ENCODE measurements at places on chromosomes 16 and 17.

- H3K36me3 ChIP-seq = no peaks in the 10 kb centered on the region
- no peaks in the 10 kb centered on the region for H3K4me1 ChIP-seq
- peaks cover 24% of the 10 kb centered on the region for H3K27me3 ChIP-seq
- no peak within 1 kb of the TSS for H3K27ac ChIP-seq
- no peak for DNase-seq
These were observed at the start of gene HYDIN for GRCh38 chr16:71230122-71230845. Gene HYDIN, minus strand, starts transcription at chr16:71230722. Its CDS starts 43,827 bp downstream, at chr16:71186895.

- no peak overlapping the region for H3K27ac ChIP-seq
- H3K36me3 ChIP-seq = no peaks in the 10 kb centered on the region
- no peaks in the 10 kb centered on the region for H3K27me3 ChIP-seq
- DNase-seq = no peak
- H3K4me3 ChIP-seq = no peak overlapping the region
- H3K4me1 ChIP-seq = peaks cover 7% of the 10 kb centered on the region
These were observed 17.4 kb downstream of the ASPSCR1 start for GRCh38 chr17:81994593-81995462.

DNA sequence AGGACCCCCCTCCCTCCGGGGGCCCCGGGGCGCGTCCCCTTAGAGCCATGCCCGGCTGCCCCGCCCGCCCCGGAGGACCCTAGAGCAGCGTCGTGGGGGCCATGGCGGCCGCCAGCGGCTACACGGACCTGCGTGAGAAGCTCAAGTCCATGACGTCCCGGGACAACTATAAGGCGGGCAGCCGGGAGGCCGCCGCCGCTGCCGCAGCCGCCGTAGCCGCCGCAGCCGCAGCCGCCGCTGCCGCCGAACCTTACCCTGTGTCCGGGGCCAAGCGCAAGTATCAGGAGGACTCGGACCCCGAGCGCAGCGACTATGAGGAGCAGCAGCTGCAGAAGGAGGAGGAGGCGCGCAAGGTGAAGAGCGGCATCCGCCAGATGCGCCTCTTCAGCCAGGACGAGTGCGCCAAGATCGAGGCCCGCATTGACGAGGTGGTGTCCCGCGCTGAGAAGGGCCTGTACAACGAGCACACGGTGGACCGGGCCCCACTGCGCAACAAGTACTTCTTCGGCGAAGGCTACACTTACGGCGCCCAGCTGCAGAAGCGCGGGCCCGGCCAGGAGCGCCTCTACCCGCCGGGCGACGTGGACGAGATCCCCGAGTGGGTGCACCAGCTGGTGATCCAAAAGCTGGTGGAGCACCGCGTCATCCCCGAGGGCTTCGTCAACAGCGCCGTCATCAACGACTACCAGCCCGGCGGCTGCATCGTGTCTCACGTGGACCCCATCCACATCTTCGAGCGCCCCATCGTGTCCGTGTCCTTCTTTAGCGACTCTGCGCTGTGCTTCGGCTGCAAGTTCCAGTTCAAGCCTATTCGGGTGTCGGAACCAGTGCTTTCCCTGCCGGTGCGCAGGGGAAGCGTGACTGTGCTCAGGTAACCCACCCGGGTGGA, 759 bp downstream of the ALKBH5 start:
- H3K4me1 ChIP-seq = peaks cover 41% of the 10 kb centered on the region
- peak; percentile 61 for DNase-seq
- H3K36me3 ChIP-seq = peaks cover 2% of the 10 kb centered on the region
- H3K4me3 ChIP-seq = peak overlapping the region; percentile 94
- no peaks in the 10 kb centered on the region for H3K27me3 ChIP-seq

GRCh38 chr16:15435216-15435864, 952 bp downstream of the BMERB1 start:
- H3K4me1 ChIP-seq = peaks cover 16% of the 10 kb centered on the region
- H3K27ac ChIP-seq = peak overlapping the region; percentile 21
- H3K27me3 ChIP-seq = peaks cover 31% of the 10 kb centered on the region

DNA sequence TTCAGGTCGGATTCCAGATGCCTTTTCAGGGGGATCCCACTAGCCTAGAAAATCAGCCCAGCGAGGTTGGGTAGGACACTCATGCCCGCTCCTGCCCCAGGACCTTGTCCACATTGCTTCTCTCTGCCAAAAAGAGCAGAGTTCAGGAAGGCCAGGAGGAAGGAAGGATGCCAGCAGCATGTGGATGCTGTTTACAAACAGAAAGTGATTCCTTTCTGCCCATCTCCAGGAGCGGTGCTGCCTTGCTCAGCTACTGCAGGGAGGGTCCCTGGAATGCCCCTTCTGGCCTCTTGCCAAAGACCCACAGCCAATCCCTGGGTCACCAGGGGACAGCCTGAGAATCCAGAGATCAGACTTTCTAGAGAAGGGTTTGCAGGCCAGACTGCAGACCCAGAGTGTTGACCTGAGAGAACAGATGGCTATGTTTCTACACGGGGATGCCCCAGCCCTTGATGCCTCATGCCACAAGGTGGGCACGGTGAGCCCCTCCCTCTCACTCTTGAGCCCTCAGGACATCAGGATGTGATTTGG, 32.3 kb upstream of the EMP2 start:
- no peaks in the 10 kb centered on the region for H3K4me1 ChIP-seq
- DNase-seq = no peak
- no peak overlapping the region for H3K4me3 ChIP-seq
- H3K36me3 ChIP-seq = no peaks in the 10 kb centered on the region
- H3K27ac ChIP-seq = no peak overlapping the region

GRCh38 chr17:67573987-67574657, 143.6 kb upstream of the NOL11 start:
- H3K4me3 ChIP-seq = no peak overlapping the region
- no peak for DNase-seq

DNA sequence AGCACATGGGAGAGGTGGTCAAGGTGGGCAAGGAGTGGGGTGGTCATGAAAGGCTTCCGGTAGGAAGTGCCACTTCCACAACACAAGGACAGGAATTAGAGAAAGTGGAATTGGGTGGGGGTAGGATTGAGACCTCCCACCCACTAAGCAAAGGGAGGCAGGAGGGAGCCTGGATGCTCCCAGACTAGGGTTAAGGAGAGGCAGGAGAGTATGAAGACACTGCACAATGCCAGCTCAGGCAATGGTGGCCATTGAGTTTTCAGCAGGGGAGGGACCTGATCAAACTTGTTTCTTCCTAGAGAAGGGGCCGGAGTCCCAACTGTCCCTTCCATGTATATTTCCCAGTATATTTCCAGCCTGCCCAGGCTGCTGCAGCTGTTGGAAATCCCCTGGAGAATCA, 3.1 kb upstream of the RAB11FIP4 start:
- H3K27ac ChIP-seq = no peak overlapping the region
- H3K27me3 ChIP-seq = peaks cover 30% of the 10 kb centered on the region
- DNase-seq = no peak
- peaks cover 10% of the 10 kb centered on the region for H3K4me1 ChIP-seq

DNA sequence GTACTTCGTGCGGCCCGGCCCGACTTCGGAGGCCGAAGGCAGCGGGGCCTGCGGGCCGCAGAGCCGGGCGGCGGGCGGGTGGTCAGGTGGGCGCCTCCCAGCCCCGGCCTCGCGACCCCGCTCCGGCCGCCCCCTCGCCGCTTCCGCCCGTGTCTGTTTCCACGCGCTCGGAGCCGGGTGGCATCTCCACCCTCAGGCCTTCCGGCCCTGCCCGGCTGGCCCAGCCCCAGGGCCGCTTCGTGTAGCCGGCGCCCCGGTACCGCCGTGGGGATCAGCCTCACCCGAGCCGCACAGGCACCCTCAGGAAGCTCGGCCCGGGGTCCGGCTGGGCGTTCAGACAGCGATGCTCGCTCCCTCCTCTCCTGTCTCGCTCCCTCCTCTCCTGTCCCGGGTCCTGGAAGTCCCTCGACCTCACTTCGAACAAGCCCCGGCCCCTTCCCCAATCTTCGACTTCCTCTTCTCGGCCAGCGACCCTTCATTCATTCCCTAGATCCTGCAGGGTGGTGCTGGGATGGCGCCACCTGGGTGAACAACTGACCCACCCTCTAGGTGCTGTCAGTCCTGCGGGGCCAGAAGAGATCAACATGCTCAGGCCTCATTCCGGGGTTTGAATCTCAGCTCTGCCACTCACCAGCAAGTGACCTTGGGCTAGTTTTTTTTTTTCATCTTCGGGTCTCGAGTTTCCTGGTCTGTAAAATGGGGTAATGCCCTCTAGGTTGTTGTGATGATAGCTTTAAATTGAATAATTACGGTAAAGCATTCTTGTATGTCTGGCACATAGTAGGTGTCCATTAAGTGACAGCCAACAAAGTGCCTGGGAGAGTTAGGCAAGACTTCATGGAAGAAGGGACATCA, 610 bp downstream of the VPS4A start:
- DNase-seq = peak; percentile 31
- H3K27me3 ChIP-seq = no peaks in the 10 kb centered on the region
- H3K36me3 ChIP-seq = peaks cover 6% of the 10 kb centered on the region
- H3K27ac ChIP-seq = peak overlapping the region; percentile 98
- peaks cover 22% of the 10 kb centered on the region for H3K4me1 ChIP-seq

- no peak overlapping the region for H3K27ac ChIP-seq
- H3K36me3 ChIP-seq = peaks cover 2% of the 10 kb centered on the region
- H3K4me1 ChIP-seq = peaks cover 5% of the 10 kb centered on the region
- DNase-seq = no peak
- no peaks in the 10 kb centered on the region for H3K27me3 ChIP-seq
- no peak overlapping the region for H3K4me3 ChIP-seq
These were observed 33.2 kb downstream of the VPS35L start for GRCh38 chr16:19588661-19589060.

- no peak for DNase-seq
- peaks cover 5% of the 10 kb centered on the region for H3K4me1 ChIP-seq
- H3K4me3 ChIP-seq = no peak overlapping the region
- no peaks in the 10 kb centered on the region for H3K27me3 ChIP-seq
- peak overlapping the region; percentile 77 for H3K27ac ChIP-seq
- H3K36me3 ChIP-seq = no peaks in the 10 kb centered on the region
These were observed 49.9 kb downstream of the TMEM235 start for GRCh38 chr17:78281249-78281845.

GRCh38 chr16:74825016-74825415, 50.4 kb upstream of the FA2H start:
- DNase-seq = no peak
- peaks cover 3% of the 10 kb centered on the region for H3K4me1 ChIP-seq
- H3K27ac ChIP-seq = no peak overlapping the region
- H3K4me3 ChIP-seq = no peak overlapping the region
- H3K36me3 ChIP-seq = no peaks in the 10 kb centered on the region

DNA sequence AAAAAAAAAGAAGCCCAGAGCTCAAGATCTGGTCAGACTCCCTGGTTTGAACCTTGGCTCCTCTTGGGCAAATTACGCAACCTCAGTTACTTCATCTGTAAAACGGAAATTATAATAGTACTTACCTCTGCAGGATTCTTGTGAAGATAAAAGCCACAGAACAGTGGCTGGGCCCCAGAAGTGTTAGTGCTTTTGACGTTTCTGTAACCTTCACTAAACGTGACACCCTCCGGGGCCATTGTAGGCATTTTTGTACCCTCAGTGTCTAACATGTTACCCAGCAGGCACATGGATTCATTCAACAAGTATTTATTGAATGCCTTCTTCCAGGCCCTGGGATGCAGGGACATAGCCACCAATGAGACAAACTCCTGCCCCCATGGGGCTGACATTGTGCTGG, 58.0 kb downstream of the PITPNC1 start:
- peak; percentile 29 for DNase-seq
- H3K4me3 ChIP-seq = peak overlapping the region; percentile 73
- H3K27me3 ChIP-seq = no peaks in the 10 kb centered on the region
- no peaks in the 10 kb centered on the region for H3K36me3 ChIP-seq
- H3K27ac ChIP-seq = peak overlapping the region; percentile 99

- H3K36me3 ChIP-seq = peaks cover 2% of the 10 kb centered on the region
- no peak overlapping the region for H3K27ac ChIP-seq
- H3K4me3 ChIP-seq = no peak overlapping the region
- no peak for DNase-seq
These were observed 21.2 kb upstream of the PHAF1 start for GRCh38 chr16:67088551-67088950.

GRCh38 chr16:539901-540530, 12.5 kb downstream of the CAPN15 start:
- no peak overlapping the region for H3K4me3 ChIP-seq
- H3K27ac ChIP-seq = no peak overlapping the region
- DNase-seq = no peak
- H3K27me3 ChIP-seq = no peaks in the 10 kb centered on the region
- H3K36me3 ChIP-seq = no peaks in the 10 kb centered on the region

DNA sequence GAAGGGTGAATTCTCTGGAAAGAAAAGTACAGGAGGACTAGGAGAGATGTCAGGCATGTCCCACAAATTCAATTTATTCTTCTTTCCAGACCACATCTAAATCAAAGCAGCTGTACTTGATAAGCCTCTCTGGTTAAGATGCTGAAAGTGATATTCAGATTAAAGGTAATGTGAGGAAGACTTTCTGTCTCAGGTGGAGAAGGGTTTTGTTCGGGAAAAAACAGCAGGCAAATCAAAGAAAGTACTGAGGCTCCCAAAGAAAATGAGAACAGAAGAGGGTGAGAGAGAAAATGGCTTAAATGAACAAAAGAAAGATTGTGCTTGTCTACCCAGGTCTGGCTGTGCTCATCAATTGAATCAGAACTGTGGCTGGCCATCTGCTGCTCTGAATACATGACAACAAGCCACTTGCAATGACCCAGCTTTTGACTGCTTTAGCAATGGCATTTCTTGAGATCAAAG, 55.6 kb downstream of the MMD start:
- no peak overlapping the region for H3K4me3 ChIP-seq
- H3K27ac ChIP-seq = no peak overlapping the region
- peaks cover 3% of the 10 kb centered on the region for H3K4me1 ChIP-seq
- H3K36me3 ChIP-seq = no peaks in the 10 kb centered on the region
- H3K27me3 ChIP-seq = peaks cover 15% of the 10 kb centered on the region

DNA sequence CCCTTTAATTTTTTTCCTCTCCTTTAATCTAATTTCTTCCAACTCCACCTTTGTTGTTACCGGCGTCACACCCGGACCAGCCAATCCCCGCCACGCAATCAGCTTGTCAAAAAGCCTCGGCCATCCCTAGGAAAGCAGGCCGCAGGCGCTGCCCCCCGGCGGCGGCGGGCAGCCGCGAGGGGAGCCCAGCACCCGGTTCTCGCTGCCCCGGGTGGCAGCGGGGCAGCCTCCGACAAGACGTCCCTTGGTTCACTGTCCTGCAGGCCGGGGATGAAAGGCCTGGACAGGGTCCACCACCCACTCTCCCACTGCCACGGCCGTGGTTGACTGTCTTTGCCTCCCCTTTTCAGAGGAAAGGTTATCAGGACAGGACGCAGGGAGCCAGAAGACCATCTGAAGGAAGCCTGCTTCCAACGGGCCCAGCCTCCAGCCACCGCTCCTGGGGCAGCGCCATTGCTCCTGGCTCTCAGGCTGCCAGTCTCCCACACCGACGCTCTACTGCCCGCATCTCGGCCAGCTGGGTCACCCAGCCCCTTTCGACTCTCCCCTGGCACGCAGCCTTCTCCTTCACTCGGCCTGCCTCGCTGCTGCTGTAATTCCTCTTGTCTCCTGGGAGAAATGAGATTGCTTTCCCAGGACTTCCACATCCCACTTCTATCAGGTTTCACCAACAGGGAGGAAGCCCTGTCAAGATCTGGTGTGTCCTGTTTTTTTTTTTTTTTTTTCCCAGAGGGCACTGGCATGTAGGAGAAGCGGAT, 2.8 kb upstream of the UBTF start:
- peak overlapping the region; percentile 99 for H3K4me3 ChIP-seq
- H3K36me3 ChIP-seq = peaks cover 3% of the 10 kb centered on the region
- H3K27ac ChIP-seq = peak overlapping the region; percentile 93
- DNase-seq = peak; percentile 34
- no peaks in the 10 kb centered on the region for H3K27me3 ChIP-seq

- H3K27me3 ChIP-seq = no peaks in the 10 kb centered on the region
- no peak overlapping the region for H3K4me3 ChIP-seq
- peaks cover 49% of the 10 kb centered on the region for H3K4me1 ChIP-seq
- peaks cover 8% of the 10 kb centered on the region for H3K36me3 ChIP-seq
- DNase-seq = no peak
- peak overlapping the region; percentile 91 for H3K27ac ChIP-seq
These were observed 31.2 kb downstream of the PIK3R5 start for GRCh38 chr17:8934346-8934745.

GRCh38 chr16:30018731-30019158, 4.3 kb upstream of the C16orf92 start:
- H3K4me1 ChIP-seq = peaks cover 9% of the 10 kb centered on the region
- no peak for DNase-seq
- H3K36me3 ChIP-seq = no peaks in the 10 kb centered on the region
- no peak overlapping the region for H3K27ac ChIP-seq
